ENCODE measurements at places on chromosomes 5 and 9.

DNA sequence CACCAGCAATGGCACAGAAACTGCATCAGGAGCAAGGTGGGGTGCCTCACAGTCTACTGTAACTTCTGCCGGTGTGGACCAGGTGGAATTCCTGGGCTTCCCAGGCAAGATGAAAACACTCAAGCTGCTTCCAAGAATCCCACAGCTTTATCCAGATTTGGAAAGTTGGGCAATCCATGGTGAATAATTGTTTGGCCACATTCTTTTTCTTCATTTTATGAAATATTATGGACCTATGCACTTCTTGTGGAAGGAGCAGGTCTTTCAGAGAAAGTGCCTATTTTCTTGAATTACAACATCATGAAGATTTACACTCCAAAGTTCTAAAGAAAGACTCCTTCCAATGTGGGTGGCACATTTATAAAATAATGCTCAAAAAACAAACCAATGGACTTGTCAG is 503.6 kb downstream of the SEMA5A start:
- no peak for DNase-seq

GRCh38 chr9:120383999-120384924 is 195.7 kb downstream of the CDK5RAP2 start:
- peak; percentile 92 for DNase-seq

DNA sequence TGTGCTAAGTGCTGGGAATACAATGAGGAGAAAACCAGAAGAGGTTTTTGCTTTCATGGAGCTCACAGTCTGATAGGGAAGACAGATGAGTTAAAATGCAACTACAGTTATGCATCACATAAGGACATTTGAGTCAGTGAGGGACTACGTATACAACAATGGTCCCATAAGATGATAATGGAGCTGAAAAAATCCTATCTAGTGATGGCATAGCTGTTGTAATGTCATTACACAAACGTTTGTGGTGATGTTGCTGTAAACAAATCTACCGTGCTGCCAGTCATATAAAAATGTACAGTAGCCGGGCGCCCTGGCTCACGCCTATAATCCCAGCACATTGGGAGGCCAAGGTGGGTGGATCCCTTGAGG is 110.1 kb upstream of the RAD23B start:
- no peak for DNase-seq

DNA sequence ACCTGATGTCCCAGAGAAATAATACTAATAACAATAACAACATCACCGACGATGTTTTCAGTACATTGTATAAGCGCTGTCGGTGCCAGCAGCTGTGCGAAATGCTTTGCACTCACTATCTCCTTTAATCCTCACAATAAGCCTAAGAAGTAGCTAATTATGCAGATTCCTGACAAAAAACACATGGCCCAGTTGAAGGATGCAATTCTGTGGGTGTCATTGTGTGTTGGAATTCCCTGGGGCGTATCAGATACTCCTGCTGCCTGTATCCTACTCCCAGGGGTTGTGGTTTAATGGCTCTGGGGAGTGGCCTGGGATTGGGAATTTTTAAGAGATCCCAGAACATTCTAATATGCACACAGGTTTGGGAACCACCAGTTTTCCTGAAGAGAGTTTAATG is 154.0 kb downstream of the RGS3 start:
- DNase-seq = no peak

- no peak for DNase-seq
Observed at GRCh38 chr9:116653348-116654058, 33.6 kb upstream of the TRIM32 start.

- peak; percentile 80 for DNase-seq
Observed at GRCh38 chr9:136055715-136056545, 39.2 kb downstream of the NACC2 start.

GRCh38 chr5:107340631-107341030 is 330.1 kb downstream of the EFNA5 start:
- DNase-seq = no peak

- no peak for DNase-seq
Observed at GRCh38 chr9:95574176-95574575, 57.4 kb upstream of the PTCH1 start.

GRCh38 chr5:107282061-107282460 is 388.7 kb downstream of the EFNA5 start:
- no peak for DNase-seq

GRCh38 chr5:89034588-89034987 is 151.6 kb upstream of the MEF2C start:
- DNase-seq = no peak

- DNase-seq = peak; percentile 91
Observed at GRCh38 chr5:157384971-157385709, 74.9 kb upstream of the NIPAL4 start.

DNA sequence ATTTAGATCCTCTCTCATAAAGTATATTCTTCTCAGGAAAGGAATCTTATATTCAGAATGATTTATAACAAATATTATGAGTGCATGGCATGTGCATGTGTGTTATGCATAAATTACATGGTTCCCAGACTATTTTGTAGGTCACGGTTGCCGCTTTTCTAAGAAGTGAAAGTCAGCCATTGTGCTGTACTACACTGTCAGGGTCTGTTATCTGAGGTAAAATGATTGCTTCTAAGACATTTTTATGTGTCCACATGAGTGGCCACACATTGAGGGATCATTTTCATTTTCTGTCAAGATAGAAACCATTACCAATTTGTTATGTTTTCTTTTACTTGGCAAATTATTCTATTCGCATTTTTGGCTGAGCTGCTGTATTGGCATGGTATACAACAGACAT is 210.8 kb downstream of the CWC27 start:
- no peak for DNase-seq

DNA sequence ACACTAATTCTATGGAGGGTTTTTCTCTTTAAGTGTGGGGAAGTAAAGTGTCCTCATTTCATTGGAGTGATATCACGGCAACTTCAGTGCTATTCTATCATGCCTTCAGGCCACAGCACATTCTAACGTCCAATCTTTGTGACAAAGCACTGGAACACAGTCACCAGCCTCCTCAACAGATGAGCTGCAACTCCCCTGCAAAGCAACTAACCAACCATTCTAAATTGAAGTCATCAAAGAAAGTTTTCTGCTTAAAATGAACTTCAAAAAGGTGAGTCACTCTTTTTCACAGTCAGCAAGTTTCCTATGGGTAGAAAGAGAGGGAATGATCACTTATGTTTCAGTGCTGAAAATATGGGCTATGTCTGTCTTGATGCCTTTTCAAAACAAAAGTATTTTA is 190.8 kb downstream of the ELAVL2 start:
- no peak for DNase-seq

DNA sequence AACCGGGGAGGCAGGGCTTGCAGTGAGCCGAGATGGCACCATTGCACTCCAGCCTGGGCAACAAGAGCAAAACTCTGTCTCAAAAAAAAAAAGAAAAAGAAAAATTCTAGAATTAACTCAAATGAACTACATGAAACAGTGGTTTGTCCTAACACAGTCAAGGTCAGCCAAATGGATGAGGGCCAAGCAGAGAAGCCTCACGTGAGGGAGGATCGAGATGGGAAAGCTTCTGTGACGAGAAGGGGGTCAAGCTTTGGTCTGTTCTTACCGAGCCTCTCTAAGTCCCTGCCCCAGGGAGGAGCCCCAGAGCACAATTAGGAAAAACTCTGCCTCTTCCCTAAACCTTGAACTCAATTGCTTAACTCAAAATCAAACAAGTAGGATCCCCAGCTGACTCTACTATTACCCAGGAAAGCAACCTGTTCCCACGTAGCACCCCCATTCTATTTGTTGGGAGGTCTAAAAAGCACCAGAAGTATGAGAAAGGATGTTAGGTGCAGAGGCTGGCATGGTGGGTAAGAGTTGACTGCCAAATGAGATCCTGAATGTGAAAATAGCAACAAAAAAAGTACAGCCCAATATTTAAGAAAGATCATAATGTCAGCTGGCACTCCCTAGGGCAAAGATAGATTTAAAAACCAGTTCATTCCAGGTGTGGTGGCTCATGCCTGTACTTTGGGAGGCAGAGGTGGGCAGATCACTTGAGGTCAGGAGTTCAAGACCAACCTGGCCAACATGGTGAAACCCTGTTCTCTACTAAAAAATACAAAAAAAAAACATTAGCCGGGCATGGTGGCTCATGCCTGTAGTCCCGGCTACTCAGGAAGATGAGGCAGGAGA is 7.2 kb downstream of the ALDH7A1 start:
- no peak for DNase-seq

GRCh38 chr9:37732086-37732741 is 21.4 kb upstream of the TRMT10B start:
- no peak for DNase-seq

- DNase-seq = no peak
Observed at GRCh38 chr5:158796812-158797497, 302.8 kb downstream of the EBF1 start.

- peak; percentile 34 for DNase-seq
Observed at GRCh38 chr5:969408-969839, 39.2 kb upstream of the NKD2 start.

GRCh38 chr5:102991802-102992201 is 128.1 kb downstream of the GIN1 start:
- DNase-seq = no peak

- no peak for DNase-seq
Observed at GRCh38 chr5:158406884-158407823, 548.2 kb upstream of the CLINT1 start.

DNA sequence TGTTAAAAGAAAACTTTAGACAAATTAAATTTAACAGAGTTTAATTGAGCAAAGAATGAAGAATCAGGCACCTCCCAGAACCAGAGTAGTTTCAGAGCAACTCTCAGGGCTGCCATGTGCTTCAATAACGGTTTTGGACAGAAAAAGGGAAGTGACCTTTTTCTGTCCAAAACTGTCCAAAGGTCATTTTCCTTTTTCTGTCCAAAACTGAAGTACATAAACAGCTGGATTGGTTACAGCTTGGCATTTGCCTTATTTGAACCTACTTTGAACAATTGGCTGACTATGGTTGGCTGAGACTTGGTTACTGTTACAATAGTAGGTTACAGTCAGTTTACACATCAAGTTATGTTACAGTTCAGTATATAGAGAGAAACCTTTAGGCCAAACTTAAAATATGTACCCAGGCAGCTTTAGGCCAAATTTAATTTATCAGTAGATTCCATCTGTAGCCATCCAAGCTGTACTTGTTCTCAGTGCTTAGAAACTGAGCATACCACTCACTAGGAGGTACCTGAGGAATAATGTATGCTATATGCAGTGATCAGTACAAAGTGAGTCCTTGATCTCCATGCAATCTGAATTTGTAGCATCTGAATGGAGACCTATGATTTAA is 44.0 kb downstream of the C9orf85 start:
- no peak for DNase-seq

DNA sequence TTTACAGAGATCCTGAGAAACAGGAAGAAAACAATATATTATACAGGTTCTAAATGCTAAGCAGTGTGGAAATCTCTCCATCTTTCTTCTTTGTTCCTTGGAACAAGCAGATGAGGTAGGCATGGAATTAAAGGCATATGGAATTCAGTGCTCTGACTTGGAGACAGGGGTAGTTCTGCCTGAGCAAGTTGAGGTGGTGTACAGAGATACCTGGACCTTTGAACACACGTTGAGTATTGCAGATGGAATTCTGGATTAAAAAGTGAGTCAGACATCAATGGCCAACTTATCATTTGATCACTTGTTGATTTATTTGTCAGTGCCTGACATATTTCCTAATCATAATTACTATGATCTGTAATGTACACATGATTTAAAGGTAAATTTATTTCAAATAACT is 293.9 kb upstream of the IRX4 start:
- DNase-seq = no peak

DNA sequence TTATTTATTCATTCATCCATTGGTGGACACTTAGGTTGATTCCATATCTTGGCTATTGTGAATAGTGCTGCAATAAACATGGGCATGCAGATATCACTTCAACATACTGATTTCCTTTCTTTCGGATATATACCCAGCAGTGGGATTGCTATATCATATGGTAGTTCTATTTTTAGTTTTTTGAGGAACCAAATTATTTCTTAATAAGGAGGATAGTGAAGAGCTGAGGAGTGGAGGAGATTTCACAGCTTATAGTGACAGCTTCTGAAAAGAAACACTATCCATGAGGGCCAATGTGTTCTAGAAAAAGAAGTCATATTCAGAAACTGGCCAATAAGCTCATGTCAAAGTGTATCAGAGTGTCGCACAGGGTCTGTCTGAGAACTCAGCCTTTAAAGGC is 183.3 kb downstream of the SEC61B start:
- no peak for DNase-seq

- no peak for DNase-seq
Observed at GRCh38 chr9:128825923-128826700, 3.5 kb downstream of the SPOUT1 start.

DNA sequence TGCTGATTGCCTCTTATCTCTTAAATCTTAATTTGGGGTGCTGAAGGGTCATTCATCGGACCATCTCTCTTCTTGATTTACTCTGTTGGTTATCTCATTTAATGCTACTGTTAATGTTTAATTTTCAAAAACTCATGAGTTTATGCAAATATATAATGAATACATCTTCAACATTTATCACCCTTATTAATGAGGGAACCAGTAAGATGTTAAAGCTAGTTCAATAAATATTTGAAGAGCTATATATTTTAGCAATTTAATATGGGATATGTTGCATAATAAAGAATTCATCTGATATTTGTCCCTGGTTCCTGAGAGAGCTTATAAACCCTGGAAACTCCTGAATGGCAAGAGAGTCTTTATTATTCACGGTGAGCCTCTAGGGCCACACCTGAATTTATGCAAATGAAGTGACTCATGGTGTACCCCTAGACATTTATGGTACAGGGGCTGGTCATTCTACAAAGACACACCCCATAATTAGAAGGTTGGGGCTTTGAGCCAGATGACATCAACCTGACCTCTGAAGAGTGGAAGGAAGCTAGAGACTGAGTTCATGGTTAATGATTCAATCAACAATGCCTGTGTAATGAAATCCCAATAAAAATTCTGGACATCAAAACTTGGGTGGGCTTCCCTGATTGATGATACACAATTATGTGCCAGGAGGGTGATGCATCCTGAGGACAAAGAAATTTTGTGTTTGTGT is 339.5 kb upstream of the ZNF608 start:
- DNase-seq = no peak

DNA sequence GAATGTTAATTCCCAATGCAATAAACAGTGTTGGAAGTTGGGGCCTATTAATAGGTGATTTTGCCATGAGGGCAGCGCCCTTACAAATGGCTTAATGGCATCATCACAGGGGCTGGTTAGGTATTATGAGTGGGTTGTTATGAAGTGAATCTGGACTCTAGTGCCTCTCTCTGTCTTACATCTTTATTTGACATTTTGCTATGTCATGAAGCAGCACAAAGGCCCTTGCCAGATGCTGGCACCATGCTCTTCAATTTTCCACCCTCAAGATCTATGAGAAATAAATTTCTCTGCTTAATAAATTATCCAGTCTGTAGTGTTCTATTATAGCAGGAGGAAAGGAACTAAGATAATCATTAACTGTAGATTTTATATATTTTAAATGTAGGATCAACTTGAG is 1098.7 kb upstream of the NUDT12 start:
- no peak for DNase-seq

GRCh38 chr5:95841914-95842812 is 19.6 kb upstream of the GLRX start:
- DNase-seq = peak; percentile 42

- DNase-seq = no peak
Observed at GRCh38 chr9:120436983-120437475, 142.9 kb downstream of the CDK5RAP2 start.

GRCh38 chr9:132753593-132753880 is 83.3 kb downstream of the GTF3C4 start:
- DNase-seq = no peak

- DNase-seq = no peak
Observed at GRCh38 chr5:92800365-92800764, 780.7 kb downstream of the NR2F1-AS1 start.

GRCh38 chr5:124377386-124377785 is 369.1 kb downstream of the ZNF608 start:
- no peak for DNase-seq

All from osteocyte (in vitro differentiated cells).